Mammary epithelial cell (primary cell): ENCODE measurements at places on chromosomes 6 and 20. TPM values are rescaled to one million over a fixed set of nuclear protein-coding genes. Genes with fewer than 3 reads are reported as not detected.

Gene SPTLC3
- 12.5 TPM for total RNA-seq

Gene PPDPF
- 148 TPM for total RNA-seq

Gene SMPDL3A
- 7.3 TPM for total RNA-seq

Gene TRAPPC3L
- total RNA-seq = not detected in 2 replicates

Gene PPP1R16B
- not detected in 2 replicates for total RNA-seq

Gene GSTA3
- not detected in 2 replicates for total RNA-seq

Gene ZFP64
- 16.1 and 18.6 TPM in 2 replicates for total RNA-seq

Gene PTK7
- 277 TPM for total RNA-seq

Gene GGTLC1
- total RNA-seq = not detected in 2 replicates

Gene TCEA2
- total RNA-seq = 37.9 and 54.4 TPM in 2 replicates

Gene COL9A3
- total RNA-seq = not detected in 2 replicates

Gene RIPOR3
- total RNA-seq = not detected in 2 replicates

Gene PREX1
- total RNA-seq = 0.17 TPM

Gene B3GALT4
- total RNA-seq = 0.45 and 1.1 TPM in 2 replicates

Gene CLDN20
- total RNA-seq = not detected

Gene RUNX2
- total RNA-seq = 4.2 TPM

Gene OTOR
- total RNA-seq = not detected

Gene EGFL8
- 0.50 TPM for total RNA-seq

Gene CGAS
- total RNA-seq = 3.0 TPM

Gene MEI4
- not detected for total RNA-seq

Gene GABRR2
- total RNA-seq = not detected

Gene ZC2HC1B
- not detected in 2 replicates for total RNA-seq

Gene BTN3A1
- total RNA-seq = 7.3 TPM

Gene ANKRD66
- total RNA-seq = not detected in 2 replicates

Gene VGLL2
- not detected in 2 replicates for total RNA-seq

Gene ADAM33
- 0.33 TPM for total RNA-seq

Gene PRDM1
- 17.7 and 23.8 TPM in 2 replicates for total RNA-seq

Gene IL17A
- not detected for total RNA-seq

Gene RIMS4
- total RNA-seq = 0.08 and 0.12 TPM in 2 replicates

Gene DNAAF9
- 14.1 and 16.2 TPM in 2 replicates for total RNA-seq

Gene TPBG
- total RNA-seq = 62.8 TPM

Gene BAK1
- total RNA-seq = 70.6 and 72.2 TPM in 2 replicates

Gene PXDC1
- total RNA-seq = 40.4 and 77.3 TPM in 2 replicates

Gene AVP
- not detected for total RNA-seq

Gene RNF144B
- total RNA-seq = 74.7 TPM

Gene TBPL1
- 25.6 and 27.7 TPM in 2 replicates for total RNA-seq

Gene LY86
- total RNA-seq = not detected in 2 replicates

Gene C6orf58
- not detected for total RNA-seq

Gene FOXP4
- total RNA-seq = 16.0 and 19.2 TPM in 2 replicates

Gene SMLR1
- not detected in 2 replicates for total RNA-seq

Gene SGK2
- total RNA-seq = 0.33 TPM

Gene OPRM1
- total RNA-seq = not detected in 2 replicates
